WTC11 (cell line): ENCODE measurements at places on chromosomes 4 and X. TPM values are rescaled to one million over a fixed set of nuclear protein-coding genes. Genes with fewer than 3 reads are reported as not detected.

LARP7 gene
- 37.5 to 46.2 TPM (median 42.3 TPM) in 3 replicates for total RNA-seq

YIPF6 gene
- 34.2 to 40.5 TPM (median 38.8 TPM) in 3 replicates for total RNA-seq

TMPRSS11E gene
- total RNA-seq = 1.9 to 3.5 TPM (median 2.9 TPM) in 3 replicates

TECRL gene
- not detected in 3 replicates for total RNA-seq

FAM50A gene
- total RNA-seq = 50.2 to 51.8 TPM (median 51.1 TPM) in 3 replicates

UGT2B17 gene
- 0.14 to 0.18 TPM in 2 of 3 replicates, not detected in the other for total RNA-seq
